Left colon (tissue), 2 donors: ENCODE measurements at places on chromosomes 3 and 15.

- DNase-seq, result no peak
Observed at GRCh38 chr3:190718671-190719070, 143.8 kb downstream of the GMNC start.

- no peak for DNase-seq
Observed at GRCh38 chr3:71101626-71102025, 481.9 kb downstream of the FOXP1 start.

GRCh38 chr3:135895106-135895733, 70.3 kb upstream of the PPP2R3A start:
- DNase-seq, result peak; percentile 33

GRCh38 chr3:143849854-143850549, 1.7 kb upstream of the SLC9A9 start:
- DNase-seq, result no peak

GRCh38 chr3:58874248-58874741, 175.5 kb downstream of the CFAP20DC start:
- no peak for DNase-seq

DNA sequence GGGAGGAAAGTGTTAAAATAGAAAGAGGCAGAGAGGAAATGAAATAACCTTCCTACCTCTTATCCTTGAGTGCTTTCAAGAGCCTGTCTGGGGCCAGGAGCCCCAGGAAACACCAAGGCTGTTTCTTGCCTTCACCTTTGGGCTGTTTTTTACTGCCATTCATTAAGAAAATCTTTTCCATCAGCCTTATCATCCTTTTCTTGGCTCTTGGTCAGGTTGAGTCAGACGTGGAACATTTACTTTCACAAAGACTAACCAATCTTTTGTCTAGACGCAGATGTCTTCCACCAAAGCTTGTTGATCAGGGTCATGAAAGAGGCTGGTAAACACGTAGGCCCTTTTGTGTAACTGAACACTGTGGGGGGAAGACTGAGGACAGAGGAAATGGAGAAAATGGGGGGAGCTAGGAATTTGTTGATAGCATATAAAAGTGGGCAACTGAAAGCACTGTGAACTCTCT, 151.0 kb upstream of the THBS1 start:
- DNase-seq, result no peak

GRCh38 chr3:52663098-52663497, 22.6 kb downstream of the PBRM1 start:
- DNase-seq, result no peak

DNA sequence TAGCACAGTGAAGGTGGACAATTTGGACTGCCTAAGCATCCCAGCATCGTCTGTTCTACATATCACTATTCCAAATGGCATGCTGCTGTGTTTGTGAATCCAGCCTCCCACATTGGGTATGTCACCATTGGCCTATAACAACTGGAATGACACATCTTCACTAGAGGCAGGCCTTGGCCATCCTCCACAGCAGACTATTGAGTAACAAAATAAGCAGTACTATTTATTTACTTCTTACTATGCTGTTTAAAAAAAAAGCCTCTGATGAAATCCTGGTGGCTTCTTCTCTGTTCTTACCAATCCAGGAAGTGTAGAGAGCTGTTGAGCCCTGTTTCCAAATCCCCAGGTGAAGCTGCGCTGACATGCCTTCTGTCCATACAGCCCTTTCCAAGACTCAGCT, 30.6 kb upstream of the CERS3 start:
- DNase-seq, result no peak

GRCh38 chr3:123129092-123129491, 62.3 kb downstream of the PDIA5 start:
- DNase-seq, result no peak

DNA sequence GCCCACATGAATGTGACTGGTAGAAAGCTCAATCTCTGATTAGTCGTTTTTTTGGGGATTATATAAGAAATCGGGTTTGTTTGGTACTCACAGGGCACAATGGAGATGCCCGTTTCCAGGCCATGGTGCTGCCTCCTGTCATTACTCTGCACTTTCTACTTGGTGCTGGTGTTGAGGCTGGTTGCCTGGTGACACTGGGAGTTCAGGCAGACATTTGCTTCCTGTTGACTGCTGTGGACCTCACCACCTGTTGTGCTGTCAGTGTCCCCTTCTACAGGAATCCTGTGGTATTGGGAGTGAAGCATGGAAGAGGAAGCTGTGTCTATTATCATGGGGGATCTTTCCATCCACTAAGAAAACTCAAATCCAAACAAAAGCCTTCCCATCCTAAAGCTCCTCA, 227.2 kb upstream of the TBL1XR1 start:
- no peak for DNase-seq

- DNase-seq, result no peak
Observed at GRCh38 chr15:68897016-68897415, 33.3 kb upstream of the SPESP1 start.

GRCh38 chr15:77851691-77852090, 219.0 kb upstream of the LINGO1 start:
- DNase-seq, result no peak

DNA sequence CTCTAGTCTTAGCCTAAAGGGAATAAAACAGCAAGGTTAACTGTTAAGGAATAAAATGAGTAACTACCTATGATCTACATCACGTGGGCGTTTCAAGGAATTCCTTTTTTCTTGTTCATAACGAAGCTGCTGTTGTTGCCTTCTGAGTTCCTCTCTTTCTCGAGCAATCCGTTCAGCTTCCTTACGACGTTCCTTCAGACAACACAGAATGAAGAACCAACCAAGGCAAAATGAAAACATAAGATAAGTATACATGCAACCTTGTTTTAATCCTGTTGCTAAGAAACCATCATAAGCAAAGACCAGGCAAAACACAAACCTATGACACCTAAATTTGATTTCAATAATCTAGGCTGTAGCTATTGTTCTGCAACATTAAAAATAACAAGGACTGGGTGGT, 44.1 kb downstream of the SLTM start:
- DNase-seq, result no peak

- no peak for DNase-seq
Observed at GRCh38 chr3:191383124-191383523, 52.8 kb upstream of the UTS2B start.

DNA sequence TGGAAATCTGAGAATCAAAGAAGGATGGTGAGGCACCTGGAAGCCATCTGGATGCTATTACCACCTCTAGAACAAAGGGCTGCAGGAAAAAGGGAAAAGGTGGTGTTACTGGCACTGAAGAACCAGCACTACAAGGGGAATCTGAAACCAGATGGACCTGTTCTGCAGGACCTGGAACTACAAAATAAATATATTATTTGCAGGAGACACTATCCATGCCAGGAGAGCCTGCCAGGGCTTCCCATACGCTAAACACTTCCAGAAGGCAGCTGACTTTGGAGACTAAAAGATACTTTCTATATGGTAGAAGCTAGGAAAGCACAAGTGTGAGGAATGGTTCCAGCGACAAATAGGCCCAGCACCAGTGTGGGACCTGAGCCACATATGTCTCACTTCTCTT, 83.4 kb upstream of the POU1F1 start:
- no peak for DNase-seq

DNA sequence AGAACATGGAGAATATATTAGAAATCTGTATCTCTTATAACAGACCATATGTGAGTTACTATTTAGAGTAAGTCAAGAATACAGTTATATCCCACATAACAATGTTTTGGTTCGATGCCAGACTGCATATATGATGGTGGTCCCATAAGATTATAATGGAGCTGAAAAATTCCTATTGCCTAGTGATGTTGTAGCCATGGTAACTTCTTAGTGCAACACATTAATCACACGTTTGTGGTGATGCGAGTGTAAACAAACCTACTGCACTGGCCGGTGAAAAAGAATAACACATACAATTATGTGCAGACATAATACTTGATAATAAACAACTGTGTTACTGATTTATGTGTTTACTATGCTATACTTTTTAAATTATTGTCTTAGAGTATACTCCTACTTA, 69.8 kb upstream of the MNS1 start:
- no peak for DNase-seq

DNA sequence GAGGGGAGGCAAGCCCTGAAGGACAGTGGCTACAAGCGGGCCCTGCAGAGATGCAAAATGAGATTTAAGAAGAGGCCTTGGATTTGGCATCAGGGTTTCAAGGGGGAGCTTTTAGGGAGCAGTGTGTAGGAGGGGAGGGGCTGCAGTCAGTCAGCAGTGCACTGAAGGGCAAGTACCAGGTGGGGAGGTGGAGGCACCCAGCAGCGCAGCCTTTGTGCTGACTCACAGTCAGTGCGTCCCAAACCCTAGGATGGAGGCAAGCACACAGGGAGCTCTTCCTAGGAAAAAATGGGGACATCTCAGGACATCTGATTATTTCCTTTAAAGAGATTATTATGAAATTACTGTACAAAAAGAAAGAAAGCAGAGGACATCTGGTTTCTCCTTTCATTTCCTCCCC, 80.0 kb downstream of the AAGAB start:
- no peak for DNase-seq

- no peak for DNase-seq
Observed at GRCh38 chr3:133464573-133464972, 64.7 kb downstream of the BFSP2 start.
